ENCODE measurements at places on chromosomes 13 and 19.
A peak's percentile ranks its signal among the peaks of the same experiment; 100 is the strongest.

DNA sequence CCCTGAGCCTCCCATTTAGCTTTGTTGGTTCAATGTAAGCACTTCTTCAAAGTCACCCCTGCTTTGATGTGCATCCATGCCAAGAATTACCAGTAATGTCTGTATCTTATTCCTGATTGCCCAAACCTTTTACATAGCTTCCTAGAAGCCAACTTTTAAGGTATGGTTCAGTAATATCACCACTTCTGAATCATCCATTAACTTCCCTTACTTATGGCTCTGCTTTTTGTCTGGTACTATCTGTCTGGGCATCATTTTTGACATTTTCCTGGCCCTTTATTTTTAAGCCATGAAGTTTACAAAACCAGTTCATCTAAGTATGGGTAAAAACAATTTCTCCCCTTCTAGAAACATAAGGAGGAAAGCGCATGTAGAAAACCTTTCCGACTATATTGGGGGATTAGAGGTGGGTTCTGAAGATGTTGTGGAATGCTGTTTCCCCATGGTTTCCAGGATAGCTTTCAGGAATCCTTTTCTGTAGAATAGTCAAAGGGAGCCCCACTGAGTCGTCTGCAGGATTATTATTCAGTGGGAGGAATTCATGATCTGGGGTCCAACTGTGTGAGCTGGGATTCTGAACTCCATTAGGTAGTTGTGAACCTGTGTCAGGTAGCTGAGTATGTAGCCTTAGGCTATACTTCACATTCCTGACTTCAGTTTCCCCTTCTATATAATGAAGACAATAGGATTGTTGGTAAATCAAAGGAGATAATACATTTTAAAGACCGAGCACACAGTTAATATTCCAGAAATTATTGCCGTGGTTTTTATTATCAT is 163.8 kb downstream of the SUCLA2 start:
- no peak for DNase-seq

DNA sequence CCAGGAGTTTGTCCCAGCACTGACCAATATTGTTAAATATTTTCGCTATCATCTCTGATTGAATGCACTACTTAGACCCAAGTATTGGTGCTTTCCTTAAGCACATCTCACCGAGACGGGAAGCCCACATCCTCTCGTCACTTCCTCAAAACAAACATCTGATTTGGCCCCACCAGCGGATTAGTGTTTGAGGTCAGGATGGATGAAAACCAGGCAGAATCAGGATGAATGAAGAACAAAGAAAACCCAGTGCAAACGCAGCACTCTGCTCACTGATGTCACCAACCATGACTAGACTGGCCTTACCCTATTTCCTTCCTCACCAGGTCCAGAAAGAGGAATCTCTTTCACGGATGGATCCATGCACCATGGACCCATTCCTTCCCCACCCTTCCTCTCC is 6.0 kb downstream of the PLAUR start:
- DNase-seq: no peak

GRCh38 chr13:51153527-51153926 is 42.5 kb upstream of the C13orf42 start:
- no peak for DNase-seq

GRCh38 chr13:42864952-42865767 is 83.8 kb downstream of the FAM216B start:
- DNase-seq: no peak

DNA sequence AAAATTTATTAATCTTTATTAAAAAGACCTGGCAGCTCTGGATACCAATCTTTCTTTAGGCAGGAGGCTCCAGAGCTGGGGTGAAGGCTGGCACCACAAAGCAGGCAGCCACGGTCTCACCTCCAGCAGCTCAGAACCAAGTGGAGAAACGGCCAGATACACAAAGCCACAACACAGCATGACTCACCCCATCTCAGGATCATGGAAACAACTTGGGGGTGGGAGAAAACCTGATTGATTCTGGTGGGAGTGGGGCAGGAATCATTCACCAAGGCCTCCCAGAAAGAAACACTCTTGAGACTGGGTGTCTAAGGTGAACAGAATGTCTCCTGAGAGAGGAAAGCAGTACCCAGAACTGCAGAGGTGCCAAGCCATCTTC is 64.2 kb downstream of the CRYL1 start:
- no peak for DNase-seq

GRCh38 chr19:33550768-33551167 is 29.2 kb upstream of the PEPD start:
- DNase-seq: no peak

GRCh38 chr13:63107179-63107943 is 1691.7 kb upstream of the PCDH20 start:
- DNase-seq: no peak

- DNase-seq: peak; percentile 70
Measured at GRCh38 chr19:48249502-48250014, 6.2 kb downstream of the CARD8 start.

DNA sequence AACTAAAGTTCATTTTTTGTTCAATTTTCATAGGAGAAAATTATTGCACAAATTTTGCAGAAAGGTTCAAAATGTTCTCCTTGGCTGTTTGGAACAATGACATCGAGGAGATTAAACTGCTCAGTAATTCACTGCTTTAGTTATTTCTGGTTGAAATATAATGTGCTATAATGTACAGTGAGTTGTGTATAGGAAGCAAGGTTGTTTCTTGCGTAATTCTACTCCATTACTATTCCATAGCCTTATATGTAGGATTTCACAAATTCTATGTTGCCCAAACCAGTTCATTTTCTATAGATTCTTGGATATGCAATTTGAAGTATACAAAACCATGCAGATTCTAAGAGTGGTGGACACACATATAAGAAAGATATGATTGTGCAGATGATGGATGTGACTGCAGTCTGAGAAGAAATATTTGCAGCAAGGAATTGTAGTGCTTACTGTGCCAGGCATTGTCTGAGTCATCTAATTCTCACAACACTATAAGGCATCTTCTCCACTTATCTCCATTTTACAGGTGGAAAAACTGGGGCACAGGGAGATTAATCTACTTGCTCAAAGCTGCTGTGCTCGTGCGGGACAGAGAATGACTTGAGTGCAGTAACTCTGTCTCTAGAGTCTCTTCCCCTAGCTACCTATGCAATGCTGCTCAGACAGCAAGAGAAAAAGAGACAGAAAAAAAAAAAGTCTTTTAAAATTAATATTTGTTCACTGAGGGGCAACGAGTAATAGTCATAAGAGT is 515.5 kb downstream of the MYO16 start:
- DNase-seq: no peak

DNA sequence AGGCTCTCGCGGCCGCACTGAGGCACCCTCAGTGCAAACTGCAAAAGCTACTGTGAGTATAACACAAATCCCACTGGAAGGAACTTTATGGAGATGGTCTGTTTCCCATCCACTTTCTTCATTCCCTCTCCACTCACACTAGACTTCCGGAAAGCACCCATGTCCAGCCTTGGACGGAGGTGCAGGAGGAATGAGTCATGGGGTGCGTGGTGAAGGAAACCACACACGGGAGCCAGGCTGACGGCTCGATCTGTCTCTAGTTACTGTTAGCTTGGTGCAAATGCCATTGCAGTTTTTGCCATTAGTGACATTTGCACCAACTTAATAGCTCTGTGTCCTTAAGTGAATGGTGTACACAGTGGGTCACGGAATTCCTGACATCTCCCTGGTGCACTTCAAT is 14.6 kb downstream of the NLRP8 start:
- DNase-seq: no peak

GRCh38 chr13:73556128-73556527 is 497.3 kb downstream of the KLF5 start:
- no peak for DNase-seq

DNA sequence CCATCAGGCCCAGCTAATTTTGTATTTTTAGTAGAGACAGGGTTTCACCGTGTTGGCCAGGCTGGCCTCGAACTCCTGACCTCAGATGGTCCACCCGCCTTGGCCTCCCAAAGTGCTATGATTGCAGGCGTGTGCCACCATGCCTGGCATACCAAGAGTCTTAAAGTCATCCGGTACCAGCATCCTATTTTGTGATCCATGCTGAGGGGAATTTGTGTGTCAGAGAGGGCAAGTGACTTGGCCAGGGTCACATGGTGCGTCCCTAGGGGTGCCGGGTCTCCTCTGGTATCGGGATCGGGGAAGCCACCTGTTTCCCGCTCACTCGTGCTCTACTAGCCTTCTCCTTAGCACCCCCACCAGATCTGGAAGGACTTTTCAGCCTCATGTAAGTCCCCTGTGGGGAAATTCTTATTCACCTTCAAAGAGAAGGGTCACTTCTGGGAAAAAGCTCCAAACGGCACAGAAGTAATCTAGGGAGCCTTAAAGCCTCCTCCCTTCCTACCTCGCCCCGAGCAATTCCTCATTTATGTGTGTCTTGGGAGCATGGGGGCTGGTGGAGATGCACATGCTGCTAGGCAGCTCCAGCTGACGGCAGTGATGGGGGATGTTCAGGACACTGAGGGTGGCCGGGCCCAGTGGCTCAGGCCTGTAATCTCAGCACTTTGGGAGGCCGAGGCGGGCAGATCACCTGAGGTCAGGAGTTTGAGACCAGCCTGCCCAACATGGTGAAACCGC is 6.1 kb upstream of the ANKLE1 start:
- DNase-seq: no peak

GRCh38 chr19:1745589-1746031 is 7.7 kb upstream of the ONECUT3 start:
- no peak for DNase-seq

DNA sequence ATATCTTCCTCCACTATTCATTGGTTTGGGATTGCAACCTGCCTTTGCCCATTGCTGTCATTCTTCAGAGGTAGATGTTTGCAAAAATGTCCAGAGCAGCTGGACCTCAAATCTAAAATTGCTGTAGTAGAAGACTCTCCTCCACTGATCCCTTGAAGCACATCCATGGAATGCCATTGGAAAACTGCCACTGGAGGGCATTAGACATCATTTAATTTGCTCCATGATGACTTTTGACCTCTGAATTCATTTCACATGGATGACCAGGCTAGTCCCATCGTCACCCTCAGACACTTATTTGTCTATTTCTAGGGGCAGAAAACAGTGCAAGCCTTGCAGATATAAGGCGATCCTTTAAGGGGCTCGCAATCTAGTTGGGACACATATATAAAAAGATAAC is 33.9 kb upstream of the FLT1 start:
- DNase-seq: no peak

DNA sequence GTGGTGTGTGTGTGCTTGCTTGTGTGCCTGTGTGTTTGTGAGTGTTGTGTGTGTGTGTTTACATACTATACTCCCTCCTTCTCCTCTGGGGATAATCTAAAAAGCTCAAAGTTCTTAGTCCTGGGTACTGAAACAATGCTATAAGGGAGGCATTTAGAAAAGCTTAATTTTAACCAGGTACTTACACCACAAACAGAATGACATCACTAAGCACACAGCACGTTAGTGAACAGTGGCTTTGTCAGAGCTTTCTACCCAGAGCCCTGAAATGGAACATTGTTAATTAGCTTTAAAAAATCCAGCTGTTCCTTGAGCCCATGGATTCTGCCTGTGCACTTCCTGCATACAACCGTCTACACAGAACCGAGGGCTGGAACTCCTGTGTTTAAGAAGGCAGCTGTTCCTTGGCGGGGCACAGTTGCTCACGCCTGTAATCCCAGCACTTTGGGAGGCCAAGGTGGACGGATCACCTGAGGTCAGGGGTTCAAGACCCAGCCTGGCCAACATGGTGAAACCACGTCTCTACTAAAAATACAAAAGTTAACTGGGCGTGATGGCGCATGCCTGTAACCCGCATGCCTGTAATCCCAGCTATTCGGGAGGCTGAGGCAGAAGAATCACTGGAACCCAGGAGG is 69.6 kb upstream of the RNF113B start:
- no peak for DNase-seq

- peak; percentile 58 for DNase-seq
Measured at GRCh38 chr19:19642506-19643157, 825 bp downstream of the GMIP start.

- DNase-seq: no peak
Measured at GRCh38 chr13:93147298-93147645, 79.3 kb upstream of the GPC6 start.

- no peak for DNase-seq
Measured at GRCh38 chr19:42177686-42178019, 39.8 kb downstream of the DEDD2 start.

- no peak for DNase-seq
Measured at GRCh38 chr13:107883561-107884175, 331.7 kb downstream of the LIG4 start.

GRCh38 chr13:76720821-76721220 is 165.4 kb downstream of the KCTD12 start:
- DNase-seq: no peak

All from activated CD8-positive, alpha-beta memory T cell treated with anti-CD3 and anti-CD28 coated beads, Interleukin-2, amount 50 U/mL, for 4 hours (primary cell).